ENCODE measurements at places on chromosomes 1 and 21.

GRCh38 chr1:205179842-205180241 is 31.7 kb downstream of the DSTYK start:
- no peak for DNase-seq

DNA sequence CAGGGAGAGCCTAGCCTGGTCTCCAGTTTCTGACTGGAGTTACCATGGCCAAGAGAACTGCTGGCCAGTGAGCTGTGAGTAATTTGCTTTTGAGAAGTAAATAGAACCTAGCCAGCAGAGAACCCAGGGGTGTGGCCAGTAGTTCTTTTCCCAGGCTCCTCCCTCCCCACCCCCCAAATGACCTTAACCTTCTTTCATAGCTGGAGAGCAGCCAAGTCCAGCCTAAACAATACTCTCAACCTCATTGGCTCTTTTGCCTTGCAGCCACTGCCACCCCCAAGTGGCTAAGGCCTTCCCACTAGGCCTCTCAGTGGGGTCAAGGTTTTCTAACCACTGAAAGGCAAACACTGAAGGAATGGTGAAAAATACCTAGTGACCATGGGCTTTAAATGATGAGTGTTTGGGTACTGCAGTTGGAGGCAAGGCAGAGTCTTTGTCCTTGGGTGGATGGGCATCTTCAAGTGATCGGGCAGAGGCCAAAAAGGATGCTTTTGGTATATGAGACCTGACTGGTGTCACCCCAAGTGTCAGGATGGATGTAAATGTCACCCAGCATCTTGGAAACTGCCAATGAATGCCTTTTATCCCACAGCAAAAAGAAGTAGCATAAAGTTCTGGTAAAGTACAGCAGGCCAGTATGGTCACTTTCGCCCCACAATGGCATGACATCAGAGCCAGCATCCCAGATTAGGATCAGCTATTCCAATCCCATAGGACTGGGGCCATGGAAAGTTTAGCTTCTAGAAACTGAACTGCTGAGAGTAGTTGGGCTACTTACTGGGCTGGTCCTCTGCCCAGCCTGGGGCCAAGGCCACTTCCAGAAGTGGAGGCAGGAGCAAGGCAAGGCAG is 3.5 kb upstream of the PIGV start:
- no peak for DNase-seq

DNA sequence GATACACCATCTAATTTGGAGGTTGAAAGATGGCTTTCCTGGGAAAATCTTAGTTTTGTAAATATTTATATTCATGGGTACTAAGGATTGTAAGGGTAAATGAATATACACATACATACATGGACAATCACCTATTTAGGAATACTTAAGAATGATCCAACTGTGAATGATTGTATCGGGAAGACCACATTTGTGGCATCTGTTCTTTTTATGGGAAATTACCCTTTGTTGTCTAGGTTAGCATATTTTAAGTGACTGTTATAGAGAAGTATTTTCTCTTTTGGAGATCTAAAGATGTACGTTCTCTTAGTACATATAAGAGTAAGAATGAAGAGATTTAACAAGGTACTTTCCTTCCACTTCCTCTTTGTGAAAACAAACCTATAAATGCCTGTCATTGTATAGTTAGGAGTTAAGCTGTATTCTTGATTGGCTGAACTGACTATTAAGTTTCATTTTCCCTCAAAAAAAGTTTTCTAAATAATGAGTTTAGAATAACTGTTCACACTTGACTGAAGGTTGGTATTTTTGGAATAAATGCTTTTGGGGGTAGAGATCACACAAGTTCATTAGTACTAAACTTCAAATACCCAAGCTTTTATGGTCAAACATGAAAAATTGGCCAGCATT is 26.7 kb downstream of the SNX7 start:
- no peak for DNase-seq

GRCh38 chr1:236515443-236515958 is 8.3 kb upstream of the LGALS8 start:
- no peak for DNase-seq

- DNase-seq, result no peak
Observed at GRCh38 chr1:166383137-166383536, 216.3 kb upstream of the FAM78B start.

GRCh38 chr1:67336157-67336556 is 28.5 kb downstream of the IL12RB2 start:
- no peak for DNase-seq

- DNase-seq, result no peak
Observed at GRCh38 chr1:97151651-97152050, 430.1 kb downstream of the PTBP2 start.

DNA sequence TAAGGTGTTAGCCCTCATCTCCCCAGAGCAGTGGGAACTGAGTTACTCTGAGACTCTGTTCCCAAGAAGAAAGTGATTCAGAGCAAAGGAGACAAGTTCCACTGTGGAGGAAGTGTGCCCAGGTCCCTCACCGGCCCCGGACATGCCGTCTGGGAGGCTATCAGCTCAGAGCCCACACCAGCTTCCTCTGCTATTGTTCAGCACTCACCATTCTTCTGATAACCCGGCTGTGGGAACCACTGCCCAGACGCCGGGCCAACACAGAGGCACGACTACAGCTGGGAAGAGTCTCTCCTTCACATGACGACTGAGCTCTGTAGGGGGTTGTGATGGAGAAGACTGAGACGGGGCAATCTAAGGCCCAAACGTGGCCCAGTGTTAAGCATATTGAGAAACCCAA is 34.2 kb upstream of the GJA5 start:
- DNase-seq, result no peak

- no peak for DNase-seq
Observed at GRCh38 chr1:2009101-2010053, 5.8 kb upstream of the CFAP74 start.

GRCh38 chr1:19577561-19577960 is 66.5 kb upstream of the NBL1 start:
- DNase-seq, result no peak

DNA sequence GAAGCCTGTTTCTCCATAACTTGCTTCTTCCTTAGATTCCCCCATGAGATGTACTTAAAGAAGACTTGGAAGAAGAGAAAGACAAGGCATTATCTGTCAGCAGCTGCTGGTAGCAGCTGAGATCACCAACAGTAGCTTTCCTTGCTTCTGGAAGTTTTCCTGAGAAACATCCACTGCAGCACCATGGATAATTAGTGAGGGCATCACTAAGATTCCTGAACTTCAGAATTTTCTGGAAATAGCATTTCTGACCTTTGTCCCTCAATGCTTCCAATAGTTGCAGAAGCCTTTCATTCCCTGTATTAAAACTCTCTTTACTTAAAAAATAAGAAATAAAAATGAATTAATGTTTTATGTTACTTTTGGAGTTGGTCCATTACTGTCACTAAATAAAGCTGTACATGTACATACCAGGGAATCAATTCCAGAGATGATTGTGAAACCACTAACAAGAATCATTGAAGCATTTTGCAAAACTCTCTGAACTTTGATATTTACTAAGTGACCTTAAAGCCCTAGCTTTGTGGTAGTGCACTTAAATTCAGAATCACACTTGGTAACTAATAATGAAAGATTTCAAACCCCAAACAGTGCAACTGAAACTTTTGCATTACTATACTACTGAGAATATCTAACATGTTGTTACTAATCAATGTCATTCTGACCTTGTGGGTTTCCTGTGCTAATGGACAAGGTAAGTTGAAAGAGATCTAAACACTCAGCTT is at the start of gene CFHR4:
Gene CFHR4, plus strand, starts transcription at position 538 of the 725 bp plus-strand sequence. Its CDS starts 99 bp downstream, at position 637.
- DNase-seq, result no peak

- no peak for DNase-seq
Observed at GRCh38 chr1:245330951-245331350, 176.2 kb downstream of the KIF26B start.

DNA sequence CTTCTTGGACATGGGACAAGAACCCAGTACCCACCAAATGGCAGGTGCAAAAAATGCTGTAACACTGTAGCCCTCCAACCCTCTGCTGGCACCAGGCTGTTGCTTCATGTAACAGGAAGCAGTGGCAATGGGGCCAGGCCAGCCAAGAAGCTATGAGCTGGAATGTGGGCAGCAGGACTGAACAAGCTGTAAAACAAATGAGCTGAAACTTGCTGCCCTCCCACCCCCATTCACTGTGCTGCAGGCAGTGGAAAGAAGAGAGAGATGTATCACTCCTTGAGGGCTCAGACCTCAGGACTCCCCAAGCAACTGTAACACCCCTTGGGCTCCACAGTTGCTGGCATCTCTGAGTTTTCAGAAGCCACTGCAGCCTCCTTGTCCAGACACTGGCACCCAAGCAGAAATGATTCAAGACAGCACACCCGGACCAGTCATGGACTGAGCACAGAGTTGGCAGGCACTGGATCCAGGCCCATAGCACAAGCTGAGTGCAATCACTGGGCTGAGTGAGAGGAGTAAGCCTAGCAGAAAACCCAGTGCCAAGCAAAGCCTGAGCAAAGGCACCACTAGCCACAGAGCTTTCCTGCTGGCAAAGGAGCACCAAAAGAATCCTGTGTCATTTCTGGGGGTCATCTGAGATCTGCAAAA is 321.4 kb upstream of the CXADR start:
- no peak for DNase-seq

DNA sequence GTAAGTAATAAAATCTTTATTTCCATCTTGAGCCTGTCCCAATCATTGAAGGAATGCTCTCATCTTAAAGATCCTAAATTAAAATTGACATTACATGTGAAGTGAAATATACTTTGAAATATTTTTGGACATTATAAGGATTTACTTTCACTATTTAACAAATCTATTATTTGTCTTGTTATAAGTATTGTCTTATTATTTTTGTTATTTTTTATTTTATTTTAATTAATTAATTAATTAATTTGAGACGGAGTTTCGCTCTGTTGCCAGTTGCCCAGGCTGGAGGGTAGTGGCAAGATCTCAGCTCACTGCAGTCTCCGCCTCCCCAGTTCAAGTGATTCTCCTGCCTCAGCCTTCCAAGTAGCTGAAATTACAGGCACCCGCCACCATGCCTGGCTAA is 343.2 kb downstream of the DPYD start:
- no peak for DNase-seq

GRCh38 chr1:240230816-240231215 is 139.1 kb downstream of the FMN2 start:
- DNase-seq, result no peak

DNA sequence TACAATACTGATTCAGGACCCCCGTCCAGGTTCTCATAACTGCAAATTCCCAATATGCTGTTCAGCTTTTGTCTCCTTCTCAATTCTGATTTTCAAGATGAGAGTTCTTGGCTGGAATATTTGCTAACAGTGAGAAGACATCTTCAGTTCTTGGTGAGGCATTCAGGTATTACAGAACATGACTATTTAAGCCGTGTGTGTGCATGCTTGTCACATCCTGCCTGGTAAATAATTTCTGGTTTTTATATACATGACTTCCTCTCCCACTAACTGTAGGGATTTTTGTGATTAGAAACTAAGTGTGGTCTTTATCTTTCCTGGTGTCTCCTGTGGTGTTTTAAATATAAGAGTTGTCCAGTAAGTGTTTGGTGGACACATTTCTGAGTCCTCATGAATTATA is 10.2 kb upstream of the SLC19A2 start:
- no peak for DNase-seq

DNA sequence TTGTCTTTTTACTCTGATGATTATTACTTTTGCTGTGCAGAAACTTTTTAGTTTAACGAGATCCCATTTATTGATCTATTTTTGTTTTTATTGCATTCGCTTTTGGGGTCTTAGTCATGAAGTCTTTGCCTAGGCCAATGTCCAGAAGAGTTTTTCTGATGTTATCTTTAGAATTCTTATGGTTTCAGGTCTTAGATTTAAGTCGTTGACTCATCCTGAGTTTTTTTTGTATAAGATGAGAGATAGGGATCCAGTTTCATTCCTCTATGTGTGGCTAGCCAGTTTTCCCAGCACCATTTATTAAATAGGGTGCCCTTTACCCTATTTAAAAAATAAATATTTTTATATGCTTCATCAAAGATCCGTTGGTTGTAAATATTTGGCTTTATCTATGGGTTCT is 13.2 kb downstream of the MAN1C1 start:
- no peak for DNase-seq

Measured in activated T-cell treated with anti-CD3 and anti-CD28 coated beads for 24 hours (primary cell).